HFFc6 (cell line): ENCODE measurements at places on chromosomes 6 and 20.

- no peak for DNase-seq
These were observed 61.9 kb upstream of the KCNG1 start for GRCh38 chr20:51084593-51085377.

- no peak for DNase-seq
These were observed 1.1 kb upstream of the FAM162B start for GRCh38 chr6:116766506-116767176.

- DNase-seq, result no peak
These were observed 14.5 kb downstream of the PCIF1 start for GRCh38 chr20:45948742-45949541.

GRCh38 chr6:87029711-87030314, 65.1 kb downstream of the CGA start:
- peak; percentile 55 for DNase-seq

DNA sequence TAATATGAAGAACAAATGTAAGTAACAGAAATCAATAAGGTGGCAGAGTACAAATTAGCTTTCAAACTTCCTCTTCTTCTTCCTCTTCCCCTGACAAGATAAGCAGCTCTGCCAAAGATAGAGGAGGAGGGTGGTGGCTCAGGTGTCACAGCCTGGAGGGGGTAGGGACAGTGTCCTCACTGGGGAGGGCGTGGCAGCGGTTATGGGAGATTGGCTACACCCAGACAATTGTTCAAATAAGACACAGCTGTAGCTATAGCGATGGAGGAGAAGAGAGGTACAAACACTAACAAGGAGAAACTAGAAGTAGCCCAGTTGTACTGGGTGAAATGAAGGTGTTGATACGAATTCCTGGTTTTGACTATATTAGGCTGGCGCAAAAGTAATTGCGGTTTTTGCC, 198.5 kb downstream of the TBXT start:
- no peak for DNase-seq

GRCh38 chr6:85314586-85314985, 135.3 kb upstream of the NT5E start:
- no peak for DNase-seq

- DNase-seq, result no peak
These were observed 144.2 kb downstream of the ARHGAP18 start for GRCh38 chr6:129565811-129566210.
